ENCODE measurements at places on chromosomes 6 and 20.

DNA sequence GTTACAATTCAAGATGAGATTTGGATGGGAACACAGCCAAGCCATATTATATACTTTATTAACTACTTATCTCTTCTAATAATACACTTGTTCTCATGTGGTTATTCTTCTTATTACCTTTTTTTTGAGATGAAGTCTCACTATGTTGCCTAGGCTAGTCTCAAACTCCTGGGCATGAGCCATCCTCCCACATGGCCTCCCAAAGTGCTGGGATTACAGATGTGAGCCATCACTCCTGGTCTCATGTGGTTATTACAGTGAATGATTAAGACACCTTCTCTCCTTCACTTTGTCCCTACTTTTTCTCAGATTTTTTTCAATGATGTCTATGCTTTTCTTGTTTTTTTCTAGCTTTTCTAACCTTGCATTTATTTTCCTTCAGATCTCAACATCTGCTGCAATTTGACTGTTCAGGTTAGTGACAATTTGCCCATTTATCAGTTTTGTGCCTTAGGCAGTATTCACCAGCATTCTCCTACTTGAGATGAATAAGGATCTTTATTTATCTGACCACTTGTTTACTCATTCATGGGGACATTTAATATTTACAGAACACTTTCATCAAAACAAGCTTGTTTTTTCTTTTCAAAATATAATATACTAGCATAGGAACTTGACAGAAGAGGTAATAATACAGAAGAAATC lies 105.7 kb downstream of the SLC16A10 start:
- no peak for DNase-seq

GRCh38 chr20:23226612-23227265 lies 123.9 kb upstream of the NXT1 start:
- DNase-seq = no peak

- DNase-seq = no peak
Measured at GRCh38 chr6:83429857-83430610, 817 bp downstream of the ME1 start.

GRCh38 chr6:152271776-152272464 lies 365.2 kb downstream of the SYNE1 start:
- DNase-seq = no peak

DNA sequence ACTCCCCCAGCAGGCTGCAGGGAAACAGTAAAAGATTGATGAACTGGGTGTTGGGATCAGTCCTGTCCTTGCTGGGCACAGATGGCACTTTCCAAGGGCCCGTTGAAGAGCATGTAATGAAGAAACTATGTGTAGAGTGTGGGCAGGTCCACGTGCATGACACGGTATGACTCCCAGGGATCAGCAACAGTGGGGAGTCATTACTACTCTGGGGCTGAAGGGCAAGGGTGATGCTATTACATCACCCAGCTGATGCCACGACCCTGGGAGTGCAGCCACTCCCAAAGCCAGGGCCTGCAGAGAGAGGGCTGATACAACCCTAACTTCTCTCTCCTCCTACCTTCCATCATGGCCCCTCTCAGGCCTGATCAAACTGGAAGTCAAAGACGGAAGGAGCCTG lies 20.1 kb downstream of the KCNK17 start:
- DNase-seq = no peak

GRCh38 chr20:60365064-60365666 lies 406.9 kb downstream of the CDH26 start:
- no peak for DNase-seq

- DNase-seq = no peak
Measured at GRCh38 chr6:94955156-94955555, 622.2 kb upstream of the MANEA start.

All from activated naive CD4-positive, alpha-beta T cell (primary cell).